ENCODE measurements at places on chromosomes 12 and 14. TPM values are rescaled to one million over a fixed set of nuclear protein-coding genes. Genes with fewer than 3 reads are reported as not detected.

- no peak overlapping the region for H3K4me3 ChIP-seq
- DNase-seq = no peak
- no peaks in the 10 kb centered on the region for H3K36me3 ChIP-seq
These were observed 91.7 kb downstream of the GALC start for GRCh38 chr14:87901236-87901635.

- H3K4me1 ChIP-seq = no peaks in the 10 kb centered on the region
- H3K4me3 ChIP-seq = no peak overlapping the region
- no peak overlapping the region for H3K27ac ChIP-seq
- no peak for DNase-seq
These were observed 35.1 kb downstream of the WASHC3 start for GRCh38 chr12:102026728-102027127.

GRCh38 chr14:67167420-67168109 is 21.7 kb upstream of the GARIN2 start:
- no peak overlapping the region for H3K27ac ChIP-seq
- H3K4me3 ChIP-seq = no peak overlapping the region
- H3K4me1 ChIP-seq = no peaks in the 10 kb centered on the region
- no peak for DNase-seq

DNA sequence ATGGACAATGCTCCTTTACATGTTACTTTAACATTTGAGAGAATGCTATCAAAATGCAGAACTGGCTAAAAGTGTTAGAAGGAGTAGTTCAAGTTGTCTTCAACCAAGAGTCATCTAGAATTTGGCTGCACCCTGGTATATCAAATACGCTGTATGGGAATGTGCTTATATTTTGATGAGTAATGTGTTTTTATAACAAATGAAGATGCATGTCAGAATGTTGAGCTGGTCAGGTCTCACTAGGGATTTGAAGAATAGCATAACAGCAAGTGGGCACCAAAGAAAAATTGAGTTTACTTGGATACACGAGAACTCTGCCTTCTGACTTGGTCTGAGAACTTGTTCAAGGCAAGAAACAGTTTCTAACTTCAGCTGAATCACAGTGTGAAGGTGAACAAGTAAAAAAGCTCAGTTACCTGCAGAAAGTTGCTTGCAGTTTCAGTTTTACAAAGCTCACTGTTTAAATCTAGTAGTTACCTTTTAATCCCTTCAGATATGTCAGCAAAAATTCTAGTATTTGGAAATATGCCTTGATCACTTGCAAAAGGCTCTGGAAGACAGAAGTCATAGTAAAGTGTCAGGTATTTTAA is 82.3 kb downstream of the PDE3A start:
- no peaks in the 10 kb centered on the region for H3K4me1 ChIP-seq
- no peaks in the 10 kb centered on the region for H3K27me3 ChIP-seq
- H3K36me3 ChIP-seq = no peaks in the 10 kb centered on the region
- no peak overlapping the region for H3K4me3 ChIP-seq

DNA sequence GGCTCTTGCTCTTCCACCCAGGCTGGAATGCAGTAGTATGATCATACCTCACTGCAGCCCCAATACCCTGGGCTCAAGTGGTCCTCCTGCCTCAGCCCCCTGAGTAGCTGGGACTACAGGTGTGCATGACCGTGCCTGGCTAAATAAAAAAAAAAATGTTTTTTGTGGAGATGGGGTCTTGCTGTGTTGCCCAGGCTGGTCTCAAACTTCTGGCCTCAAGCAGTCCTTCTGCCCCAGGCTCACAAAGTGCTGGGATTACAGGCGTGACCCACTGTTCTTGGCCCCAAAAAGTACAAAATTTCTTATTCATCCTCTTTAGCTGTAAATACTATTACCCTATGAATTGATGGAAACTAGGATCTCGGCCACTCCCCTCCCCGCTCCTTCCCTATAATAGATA is 14.7 kb downstream of the CGRRF1 start:
- peaks cover 14% of the 10 kb centered on the region for H3K36me3 ChIP-seq
- DNase-seq = no peak
- no peak overlapping the region for H3K27ac ChIP-seq
- no peaks in the 10 kb centered on the region for H3K27me3 ChIP-seq
- no peaks in the 10 kb centered on the region for H3K4me1 ChIP-seq
- H3K4me3 ChIP-seq = no peak overlapping the region

GRCh38 chr12:56932146-56932545 is 2.1 kb downstream of the SDR9C7 start:
- no peak overlapping the region for H3K4me3 ChIP-seq
- peaks cover 8% of the 10 kb centered on the region for H3K27me3 ChIP-seq
- H3K36me3 ChIP-seq = peaks cover 2% of the 10 kb centered on the region
- DNase-seq = no peak

DNA sequence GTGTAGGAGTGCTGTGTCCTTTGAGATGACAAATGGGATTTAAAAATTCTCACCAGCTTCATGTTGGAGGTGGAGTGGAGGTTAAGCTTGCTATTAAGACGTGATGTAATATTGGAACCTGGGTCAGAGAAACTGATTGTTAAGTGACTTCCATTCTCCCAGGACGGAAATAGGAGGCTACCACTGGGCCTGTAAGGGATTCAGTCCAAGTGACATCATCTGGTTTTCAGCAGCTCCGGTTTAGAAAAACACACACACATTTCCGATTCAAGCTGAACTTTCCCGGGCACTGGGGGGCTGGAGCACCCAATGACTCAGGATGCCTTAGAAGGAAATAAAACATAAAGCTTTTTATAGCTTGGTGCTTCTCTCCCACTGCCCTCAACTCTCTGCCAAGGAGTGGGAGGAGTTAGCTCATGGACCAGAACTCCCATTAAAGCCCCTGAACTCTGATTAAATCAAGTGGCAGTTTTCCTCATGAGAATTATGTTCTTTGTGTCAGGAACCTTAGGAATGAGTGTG is 12.4 kb downstream of the CALM1 start:
- peaks cover 5% of the 10 kb centered on the region for H3K4me1 ChIP-seq
- peaks cover 20% of the 10 kb centered on the region for H3K36me3 ChIP-seq
- H3K4me3 ChIP-seq = no peak overlapping the region
- H3K27ac ChIP-seq = peak overlapping the region; percentile 32

DNA sequence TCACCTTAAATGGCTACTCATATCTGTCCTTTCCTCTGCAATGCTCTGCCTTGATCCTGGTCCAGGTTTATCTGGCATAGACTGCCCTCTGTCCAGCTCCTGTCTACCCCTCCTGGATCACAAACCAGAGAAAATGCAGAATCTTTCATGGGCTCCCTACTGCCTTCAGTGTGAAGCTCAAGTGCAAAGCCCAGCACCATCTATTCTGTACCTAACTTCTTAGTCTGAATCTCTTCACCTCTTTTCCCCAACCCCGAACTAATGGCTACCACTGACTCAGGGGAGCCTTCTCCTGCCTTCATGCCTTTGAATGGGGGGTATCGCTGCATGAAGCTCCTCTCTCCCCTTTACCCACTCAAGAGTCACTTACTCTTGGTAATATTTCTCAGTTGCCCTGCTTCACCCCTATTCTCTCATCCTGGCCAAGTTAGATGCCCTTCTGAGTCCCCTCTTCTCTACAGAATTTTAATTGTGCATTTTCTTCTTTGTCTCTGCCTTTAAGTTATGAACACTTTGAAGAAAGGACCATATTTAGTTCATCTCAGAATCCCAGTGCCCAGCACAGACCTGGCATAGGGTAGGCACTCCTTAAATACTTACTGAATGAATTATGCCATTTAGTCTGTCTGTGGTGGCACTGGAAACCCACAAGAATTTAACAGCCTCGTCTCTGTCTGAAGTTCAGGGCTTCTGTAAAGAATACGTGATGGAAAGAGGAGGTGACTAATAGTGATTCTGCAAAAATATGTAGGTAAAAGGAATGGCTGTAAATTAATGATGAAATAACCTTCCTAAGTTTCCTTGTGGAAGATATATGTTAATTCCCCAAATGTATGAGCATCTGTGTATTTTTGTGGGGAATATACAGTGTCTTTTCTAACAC is 191.3 kb upstream of the AMIGO2 start:
- no peak for DNase-seq
- H3K4me3 ChIP-seq = no peak overlapping the region
- H3K4me1 ChIP-seq = peaks cover 53% of the 10 kb centered on the region
- H3K36me3 ChIP-seq = no peaks in the 10 kb centered on the region

DNA sequence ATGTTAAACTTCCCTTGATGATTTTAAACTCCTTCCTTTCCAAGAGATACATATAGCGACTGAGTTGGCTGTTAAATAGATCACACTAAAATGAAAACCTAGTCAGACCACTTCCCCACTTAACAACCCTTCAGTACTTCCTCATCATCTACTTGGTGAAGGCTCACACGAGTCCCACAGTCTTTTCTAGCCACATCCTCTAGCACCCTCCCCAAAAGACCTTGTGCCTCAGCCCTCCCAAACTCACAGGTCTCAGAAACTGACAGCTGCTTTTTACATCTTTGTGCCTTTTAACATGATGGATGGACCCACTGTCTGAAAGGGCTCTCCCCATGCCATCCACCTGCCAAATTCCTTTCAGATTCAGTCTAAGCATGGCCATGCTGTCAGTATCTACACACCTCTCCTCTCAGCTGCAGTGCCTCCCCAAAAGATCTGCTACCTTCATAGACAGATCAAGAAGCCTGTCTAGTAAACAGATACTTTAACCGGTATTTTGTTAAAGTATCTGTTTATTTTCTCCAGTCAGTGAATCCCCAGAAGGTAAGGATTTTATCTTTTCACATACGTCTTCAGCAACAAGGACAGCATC is 65.1 kb upstream of the GPHB5 start:
- H3K27me3 ChIP-seq = peaks cover 2% of the 10 kb centered on the region
- DNase-seq = no peak
- no peaks in the 10 kb centered on the region for H3K4me1 ChIP-seq
- no peak overlapping the region for H3K4me3 ChIP-seq
- peaks cover 28% of the 10 kb centered on the region for H3K36me3 ChIP-seq

- no peak for DNase-seq
- H3K27ac ChIP-seq = no peak overlapping the region
- no peaks in the 10 kb centered on the region for H3K36me3 ChIP-seq
- H3K27me3 ChIP-seq = no peaks in the 10 kb centered on the region
- no peaks in the 10 kb centered on the region for H3K4me1 ChIP-seq
These were observed 46.3 kb downstream of the PTPRQ start for GRCh38 chr12:80490329-80490728.

DNA sequence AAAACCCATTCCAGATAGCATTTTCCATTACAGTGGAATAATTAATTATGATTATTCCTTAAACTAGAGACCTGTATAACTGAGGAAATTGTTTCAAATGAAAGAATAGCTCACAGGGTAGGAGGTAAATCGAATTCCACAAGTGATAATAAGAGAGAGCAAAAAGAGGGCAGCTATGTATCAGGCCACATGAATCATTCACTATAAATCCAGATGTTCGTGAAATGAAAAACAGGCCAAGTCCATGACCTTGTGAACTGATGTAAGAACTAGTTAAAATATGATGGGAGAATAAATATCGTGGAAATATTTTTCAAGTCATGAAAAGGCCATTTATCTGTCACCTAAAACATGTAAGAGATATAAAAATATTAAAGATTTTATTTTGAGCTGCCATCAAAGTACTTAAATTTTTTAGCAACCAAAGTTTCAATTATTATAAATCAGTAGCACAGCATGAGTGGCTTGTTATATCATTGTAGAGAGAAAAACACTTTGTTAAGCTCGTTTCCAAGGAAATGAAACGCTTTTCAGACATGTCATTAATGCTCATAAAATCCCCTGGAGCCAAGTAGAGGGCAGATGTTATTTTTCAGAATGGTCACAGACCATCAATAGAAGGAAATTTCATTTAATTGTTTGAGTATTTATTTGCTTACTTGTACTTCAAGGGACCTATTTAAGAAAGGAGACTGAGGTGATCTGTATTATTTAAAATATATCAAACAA is 120.6 kb upstream of the CDKN3 start:
- DNase-seq = no peak
- H3K4me1 ChIP-seq = no peaks in the 10 kb centered on the region
- no peaks in the 10 kb centered on the region for H3K36me3 ChIP-seq

- DNase-seq = no peak
- H3K36me3 ChIP-seq = peaks cover 11% of the 10 kb centered on the region
- H3K4me1 ChIP-seq = no peaks in the 10 kb centered on the region
- H3K27ac ChIP-seq = no peak overlapping the region
These were observed 17.4 kb upstream of the CACNA2D4 start for GRCh38 chr12:1935700-1936378.

DNA sequence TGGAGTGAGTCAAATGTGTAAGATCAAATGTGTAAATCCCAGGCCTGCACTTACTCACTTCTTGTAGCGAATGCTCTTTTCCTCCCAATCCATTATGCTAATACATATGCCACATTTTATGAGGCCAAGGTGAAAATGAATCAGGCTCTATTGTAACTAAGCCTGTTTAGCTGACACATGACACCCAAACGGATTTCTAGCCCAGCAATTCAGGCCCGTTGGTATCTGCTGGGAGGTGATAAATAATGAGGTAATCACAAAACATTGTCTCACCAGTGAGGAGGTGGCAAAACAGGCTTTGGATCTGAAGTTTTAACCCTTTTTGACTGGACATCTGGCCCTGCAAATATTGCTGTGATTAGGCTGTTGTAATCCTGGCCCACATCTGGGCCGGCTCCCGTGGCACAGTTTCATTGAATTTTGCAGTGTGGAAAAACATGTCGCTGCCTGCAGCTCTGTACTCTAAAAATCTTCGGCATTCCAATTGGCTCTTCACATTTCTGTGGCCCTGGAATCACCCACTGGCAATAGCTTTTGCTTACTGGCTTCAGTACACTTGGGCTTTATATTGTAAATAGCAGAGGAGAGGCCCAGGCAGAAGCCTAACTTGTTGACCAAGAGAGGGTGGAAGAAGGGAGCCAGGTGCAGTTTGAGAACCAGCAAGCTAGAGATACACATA is 106.1 kb downstream of the PAX9 start:
- H3K27ac ChIP-seq = no peak overlapping the region
- H3K27me3 ChIP-seq = peaks cover 3% of the 10 kb centered on the region
- no peak for DNase-seq
- no peaks in the 10 kb centered on the region for H3K36me3 ChIP-seq
- peaks cover 19% of the 10 kb centered on the region for H3K4me1 ChIP-seq

DNA sequence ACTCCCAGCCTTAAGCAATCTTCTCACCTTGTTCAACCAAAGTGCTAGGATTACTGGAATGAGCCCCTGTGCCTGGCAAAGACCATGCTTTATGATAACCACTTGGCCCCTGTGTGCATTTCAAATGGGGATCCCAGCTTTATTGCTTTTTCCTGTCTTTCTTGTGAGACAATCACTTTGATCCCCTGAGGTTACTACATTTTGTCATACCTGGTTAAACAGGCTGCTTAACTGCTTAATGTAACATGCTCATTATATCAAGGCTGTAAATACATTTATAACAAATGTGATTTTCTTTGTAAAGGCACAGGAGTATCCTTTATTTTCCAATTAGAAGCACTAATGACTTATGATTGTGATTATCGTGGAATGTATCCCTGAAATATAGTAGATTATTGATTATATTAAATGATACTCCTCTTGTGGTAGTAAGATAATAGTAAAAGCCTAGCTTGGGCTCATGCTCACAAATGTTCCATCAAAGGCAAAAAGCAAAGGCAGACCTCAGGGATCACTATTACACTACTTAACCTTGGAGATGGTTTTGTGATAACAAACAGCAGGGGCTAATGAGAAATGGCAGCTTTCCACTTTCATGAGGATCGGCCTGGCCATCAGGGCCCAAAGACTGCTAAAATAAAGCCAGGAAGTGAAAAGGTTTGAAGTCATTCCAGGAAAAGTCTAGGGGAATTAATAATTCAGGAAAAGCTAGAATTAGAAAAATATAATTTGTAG is 290.8 kb upstream of the MDGA2 start:
- H3K27ac ChIP-seq = no peak overlapping the region
- H3K27me3 ChIP-seq = no peaks in the 10 kb centered on the region
- no peaks in the 10 kb centered on the region for H3K36me3 ChIP-seq

The INSM2 gene
- total RNA-seq = not detected

The LMBR1L gene
- total RNA-seq = 175 TPM

The TMEM132D gene
- total RNA-seq = not detected

The RTN1 gene
- 2.1 TPM for total RNA-seq

The MYH6 gene
- 1.6 TPM for total RNA-seq

The ST8SIA1 gene
- total RNA-seq = 0.77 TPM

The DENND5B gene
- 20.0 TPM for total RNA-seq

The RDH12 gene
- 0.44 TPM for total RNA-seq

All from endothelial cell (in vitro differentiated cells).